ENCODE measurements at places on chromosomes 7 and 10. TPM values are rescaled to one million over a fixed set of nuclear protein-coding genes. Genes with fewer than 3 reads are reported as not detected.

SLC39A12 gene
- not detected for total RNA-seq

ASZ1 gene
- total RNA-seq: not detected

TFR2 gene
- total RNA-seq: 0.31 TPM

SPACDR gene
- total RNA-seq: 0.73 TPM

LIPK gene
- total RNA-seq: not detected

FAM131B gene
- 0.84 TPM for total RNA-seq

KIAA1549 gene
- 0.10 TPM for total RNA-seq

CNPY1 gene
- total RNA-seq: not detected

ASB10 gene
- total RNA-seq: not detected

ARL3 gene
- total RNA-seq: 0.84 TPM

PFKFB3 gene
- total RNA-seq: 208 TPM

OR2A5 gene
- total RNA-seq: under 0.01 TPM

MOGAT3 gene
- not detected for total RNA-seq

ACSM6 gene
- not detected for total RNA-seq

LIPJ gene
- total RNA-seq: not detected

FBXL13 gene
- total RNA-seq: 1.9 TPM

HABP2 gene
- total RNA-seq: not detected

PHKG1 gene
- total RNA-seq: 3.1 TPM

PNLIP gene
- not detected for total RNA-seq

DOCK1 gene
- 0.42 TPM for total RNA-seq

BEND7 gene
- 0.31 TPM for total RNA-seq

PDZD7 gene
- 0.21 TPM for total RNA-seq

HOXA1 gene
- 0.42 TPM for total RNA-seq

PRRT4 gene
- 0.10 TPM for total RNA-seq

CD36 gene
- total RNA-seq: 364 TPM

SMO gene
- 0.10 TPM for total RNA-seq

KLF14 gene
- total RNA-seq: under 0.01 TPM

SPDYE2B gene
- total RNA-seq: 0.21 TPM

TMEM140 gene
- total RNA-seq: 51.4 TPM

ADAM8 gene
- total RNA-seq: 84.9 TPM

FOXI2 gene
- total RNA-seq: not detected

GNGT1 gene
- total RNA-seq: not detected

NKX1-2 gene
- not detected for total RNA-seq

MYL10 gene
- not detected for total RNA-seq

ABCB8 gene
- total RNA-seq: 21.5 TPM

PRSS2 gene
- not detected for total RNA-seq

USP6NL gene
- total RNA-seq: 14.7 TPM

CCDC146 gene
- total RNA-seq: 11.2 TPM

H2BK1 gene
- not detected for total RNA-seq

UTF1 gene
- not detected for total RNA-seq

PON1 gene
- total RNA-seq: not detected

ADAM12 gene
- 1.7 TPM for total RNA-seq

HOXA3 gene
- under 0.01 TPM for total RNA-seq

TSPAN15 gene
- 1.6 TPM for total RNA-seq

ZNF679 gene
- not detected for total RNA-seq

KCP gene
- 0.10 TPM for total RNA-seq

VWDE gene
- total RNA-seq: 1.6 TPM

KCNMA1 gene
- 0.42 TPM for total RNA-seq

GSDME gene
- 0.84 TPM for total RNA-seq

CALML5 gene
- not detected for total RNA-seq

SLC16A12 gene
- total RNA-seq: not detected

CCL26 gene
- not detected for total RNA-seq

ADARB2 gene
- under 0.01 TPM for total RNA-seq
